ENCODE measurements at places on chromosomes 1 and 21.

- DNase-seq, result no peak
Measured at GRCh38 chr1:48055876-48056764, 58.9 kb upstream of the TRABD2B start.

DNA sequence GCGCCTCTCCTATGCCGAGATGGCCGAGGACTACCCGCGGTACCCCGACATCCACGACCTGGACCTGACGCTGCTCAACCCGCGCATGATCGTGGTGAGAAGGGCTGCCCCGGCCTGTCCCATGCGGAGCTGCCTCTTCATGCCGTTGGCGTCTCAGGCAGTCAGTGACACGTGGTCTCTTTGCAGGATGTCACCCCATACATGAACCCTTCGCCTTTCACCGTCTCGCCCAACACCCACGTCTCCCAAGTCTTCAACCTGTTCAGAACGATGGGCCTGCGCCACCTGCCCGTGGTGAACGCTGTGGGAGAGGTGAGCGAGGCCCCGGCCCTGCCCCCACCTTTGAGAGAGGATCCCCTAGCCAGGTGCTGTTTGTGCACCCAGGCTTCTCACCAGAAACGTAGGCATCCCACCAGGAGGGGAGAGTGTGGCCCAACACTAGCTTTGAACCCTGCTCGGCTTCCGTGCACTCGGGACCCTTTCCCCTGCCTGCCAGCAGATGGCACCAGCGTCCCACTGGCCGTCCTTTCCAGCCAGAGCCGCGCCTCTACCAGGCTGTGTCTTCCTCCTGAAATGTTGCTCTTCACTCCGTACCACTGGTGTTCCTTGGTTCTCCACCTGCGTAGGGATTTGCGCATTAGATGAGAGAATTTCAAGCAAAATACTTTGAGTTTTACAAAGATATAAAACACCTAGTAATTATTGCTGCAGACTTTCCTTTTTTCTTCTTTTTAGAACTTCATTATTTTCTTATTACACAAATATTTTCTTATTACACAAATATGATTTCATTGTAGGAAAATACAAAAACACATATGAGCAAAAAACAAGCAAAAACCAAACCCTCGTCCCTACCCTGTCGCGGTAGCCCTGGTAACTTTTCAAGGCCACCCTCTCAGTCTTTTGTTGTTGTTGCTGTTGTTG lies 9.0 kb downstream of the NPPA start:
- DNase-seq, result peak; percentile 45

DNA sequence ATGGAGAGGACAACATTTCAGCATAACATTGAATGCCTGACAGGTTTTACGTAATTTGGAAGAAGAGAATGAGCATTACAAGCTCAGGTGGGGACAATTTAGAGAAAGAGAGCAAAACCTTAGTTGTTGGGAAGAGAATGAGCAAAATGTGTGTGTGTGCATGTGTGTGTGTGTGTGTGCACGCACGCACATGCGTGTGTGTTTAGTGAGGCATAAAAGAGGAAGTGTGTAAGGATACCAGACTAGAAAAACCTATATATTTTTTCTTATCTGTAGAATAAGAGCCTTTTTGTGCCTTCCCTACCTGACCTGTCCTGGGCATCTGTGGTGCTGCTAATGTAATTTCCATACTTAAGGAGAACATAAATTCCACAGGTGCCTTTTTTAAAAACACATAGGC lies 99.0 kb upstream of the PLXNA2 start:
- no peak for DNase-seq

DNA sequence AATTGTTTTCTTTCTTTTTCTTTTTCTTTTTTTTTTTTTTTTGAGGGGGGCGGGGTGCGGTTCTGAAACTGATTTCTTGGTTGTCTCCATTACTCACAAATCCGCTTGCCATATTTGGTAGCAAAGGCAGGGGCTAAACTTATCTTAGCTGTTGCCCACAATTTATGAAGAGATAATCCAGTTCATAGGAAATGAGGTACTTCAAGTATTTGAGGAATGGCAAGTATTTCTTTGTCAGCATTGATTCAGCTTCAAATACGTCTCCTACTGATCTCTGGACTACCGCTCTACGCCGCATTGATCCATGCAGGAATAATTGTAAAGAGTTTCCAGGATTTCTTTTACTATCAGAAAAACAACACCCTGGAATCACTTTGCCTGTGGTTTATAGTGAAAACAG lies 289.2 kb upstream of the DPYD start:
- DNase-seq, result peak; percentile 90

DNA sequence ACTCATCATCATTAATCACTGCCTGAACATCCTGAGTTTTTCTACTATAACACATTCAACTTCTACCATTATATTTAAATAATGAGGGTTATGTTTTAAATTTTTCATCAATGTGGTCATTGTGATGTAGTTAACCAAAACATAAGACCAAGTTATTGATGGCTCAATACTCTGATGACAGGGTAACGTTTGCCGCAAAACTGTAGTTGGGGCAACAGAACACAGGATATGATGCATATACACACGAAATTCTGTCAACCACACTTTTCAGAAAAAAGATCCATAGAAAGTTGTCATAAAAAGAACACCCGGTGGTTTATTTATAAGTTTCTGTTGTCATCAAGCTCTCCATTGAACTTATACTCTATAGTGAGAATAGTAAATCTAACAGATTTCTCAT lies 121.7 kb upstream of the COL11A1 start:
- DNase-seq, result peak; percentile 44

GRCh38 chr1:216560527-216560926 lies 137.3 kb upstream of the USH2A start:
- no peak for DNase-seq

DNA sequence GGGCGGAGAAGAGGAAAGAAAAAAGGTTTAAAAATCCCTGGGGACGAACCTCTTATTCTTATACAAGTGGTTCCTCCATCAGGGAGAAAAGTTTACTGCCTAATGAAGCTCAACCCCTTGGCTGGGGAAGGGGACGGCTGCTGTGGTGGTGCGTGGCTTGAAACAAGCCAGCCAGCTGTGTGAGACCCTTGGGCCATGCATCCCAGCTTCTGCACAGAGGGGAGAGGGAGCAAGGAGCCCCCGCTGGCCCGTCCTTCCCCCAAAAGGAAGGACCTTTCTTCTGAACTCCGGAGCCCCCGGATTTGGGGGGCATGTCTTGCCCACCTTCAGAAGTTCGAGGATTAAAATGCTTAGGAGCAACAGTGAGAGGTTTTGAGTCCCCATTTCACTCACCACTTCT lies 67.3 kb downstream of the STUM start:
- DNase-seq, result no peak

DNA sequence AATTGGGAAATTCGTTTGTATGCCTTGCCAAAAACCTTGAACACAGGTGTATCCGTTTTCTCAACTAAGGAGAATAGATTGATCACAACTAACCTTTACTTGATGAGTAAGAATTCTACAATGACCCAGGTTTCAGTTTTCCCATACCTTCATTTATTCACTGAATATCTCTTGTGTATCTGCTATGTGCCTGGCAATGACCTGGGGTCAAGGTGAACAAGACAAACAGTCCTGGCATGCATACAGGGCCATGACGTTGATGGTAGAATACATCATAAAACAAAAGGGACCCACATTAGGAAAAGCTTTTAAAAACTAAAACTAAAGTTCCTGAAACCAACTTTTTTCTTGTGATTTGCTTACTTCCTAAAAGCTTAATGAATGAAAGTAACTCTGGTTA lies 32.1 kb upstream of the EXOSC10 start:
- DNase-seq, result no peak

GRCh38 chr21:14454016-14455009 lies 71.4 kb upstream of the HSPA13 start:
- no peak for DNase-seq

DNA sequence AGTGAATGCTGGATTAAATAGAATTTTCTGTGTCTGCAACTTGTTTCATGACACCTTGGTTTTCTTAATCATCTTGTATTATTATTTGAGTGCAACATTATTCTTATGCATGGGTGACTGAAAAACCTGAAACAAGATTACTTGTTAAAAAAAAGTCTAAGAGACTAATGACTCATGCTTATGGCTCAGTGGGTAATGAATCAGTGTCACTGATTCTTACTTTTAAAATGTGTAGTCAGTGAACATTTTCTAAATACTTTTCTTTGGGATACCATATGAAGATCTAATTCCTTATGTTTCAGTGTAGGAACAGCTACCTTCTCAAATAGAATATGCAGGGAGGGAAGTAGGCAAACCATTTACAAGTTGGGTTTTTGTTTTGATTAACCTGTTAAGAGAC lies 65.5 kb downstream of the PRKAA2 start:
- peak; percentile 79 for DNase-seq

DNA sequence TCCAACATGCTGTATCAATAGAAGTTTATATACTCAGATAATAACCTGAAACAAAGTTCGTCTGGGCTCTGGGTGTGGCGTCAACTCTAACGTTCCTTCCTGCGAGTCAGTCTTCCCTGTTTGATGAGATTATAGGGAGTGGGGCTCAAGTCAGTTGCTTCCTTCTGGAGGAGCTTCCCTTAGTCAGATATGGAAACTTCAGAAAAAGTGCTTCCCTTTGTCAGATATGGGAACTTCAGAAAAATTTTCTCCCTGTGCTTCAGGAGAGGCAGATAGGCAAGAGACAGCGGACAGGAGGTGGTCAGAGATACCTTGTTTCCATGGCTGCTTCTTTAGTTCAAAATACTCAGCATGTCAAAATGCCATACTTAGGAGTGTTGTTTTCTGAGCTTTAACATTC lies 51.1 kb upstream of the PRDX6 start:
- DNase-seq, result no peak

- no peak for DNase-seq
Measured at GRCh38 chr1:76129731-76130130, 55.2 kb downstream of the ST6GALNAC3 start.

GRCh38 chr1:3352299-3352951 lies 102.0 kb upstream of the ARHGEF16 start:
- DNase-seq, result peak; percentile 89

DNA sequence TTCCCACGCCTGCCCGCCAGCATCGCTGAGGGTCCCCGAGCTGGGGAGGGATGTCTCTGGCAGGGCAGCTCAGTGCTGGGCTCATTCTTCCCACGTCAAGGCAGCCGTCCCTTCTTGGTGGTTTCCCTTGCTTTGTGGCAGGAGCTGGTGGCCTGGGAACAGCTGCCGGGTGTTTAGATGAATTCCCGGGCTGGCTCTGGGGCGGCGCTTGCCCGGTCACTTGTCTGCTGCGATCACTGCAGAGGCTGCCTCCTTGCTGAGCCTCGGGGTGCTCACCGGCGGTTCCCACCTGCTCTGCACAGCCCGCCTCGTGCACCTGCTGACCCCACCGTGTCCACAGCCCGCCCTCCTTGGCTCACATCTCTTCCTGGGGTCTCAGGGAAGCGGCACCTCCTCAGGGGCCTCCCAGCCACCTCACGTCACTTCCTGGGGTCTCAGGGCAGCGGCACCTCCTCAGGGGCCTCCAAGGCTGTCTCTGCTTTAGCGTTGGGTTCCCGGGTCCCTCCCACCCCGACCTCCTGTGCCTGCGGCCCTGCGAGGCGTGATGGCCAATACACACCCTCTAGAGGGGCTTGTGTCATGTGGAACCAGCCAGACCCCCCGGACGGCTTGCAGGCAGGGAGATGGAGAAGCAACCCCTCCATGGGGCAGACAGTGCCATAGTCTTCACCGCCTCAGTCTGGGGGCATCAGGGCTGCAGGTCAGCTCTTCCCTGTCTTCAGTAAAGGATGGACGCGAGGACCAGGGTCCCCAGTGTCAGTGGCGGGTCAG lies 13.5 kb downstream of the COL18A1 start:
- no peak for DNase-seq

DNA sequence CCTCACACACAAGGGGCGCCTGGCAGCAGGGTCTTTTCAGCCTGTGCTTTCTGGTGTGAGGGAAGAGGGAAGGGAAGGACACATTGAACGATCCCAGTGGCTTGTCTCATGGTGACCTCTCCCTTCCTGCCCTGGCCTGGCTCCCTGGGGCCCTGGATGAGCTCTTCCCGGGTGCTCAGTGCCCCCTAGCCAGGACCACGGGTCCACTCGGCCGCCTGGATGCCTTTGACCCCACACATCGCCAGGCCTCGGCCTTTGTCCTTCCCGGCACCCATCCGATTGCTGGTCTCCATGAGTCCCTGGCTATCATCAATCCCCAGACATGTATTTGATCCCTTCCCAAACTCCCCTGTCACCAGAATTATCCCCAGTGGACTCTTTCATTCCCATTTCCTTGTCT lies 6.0 kb upstream of the TFF3 start:
- no peak for DNase-seq

- no peak for DNase-seq
Measured at GRCh38 chr1:151405187-151405951, 6.0 kb downstream of the PSMB4 start.

DNA sequence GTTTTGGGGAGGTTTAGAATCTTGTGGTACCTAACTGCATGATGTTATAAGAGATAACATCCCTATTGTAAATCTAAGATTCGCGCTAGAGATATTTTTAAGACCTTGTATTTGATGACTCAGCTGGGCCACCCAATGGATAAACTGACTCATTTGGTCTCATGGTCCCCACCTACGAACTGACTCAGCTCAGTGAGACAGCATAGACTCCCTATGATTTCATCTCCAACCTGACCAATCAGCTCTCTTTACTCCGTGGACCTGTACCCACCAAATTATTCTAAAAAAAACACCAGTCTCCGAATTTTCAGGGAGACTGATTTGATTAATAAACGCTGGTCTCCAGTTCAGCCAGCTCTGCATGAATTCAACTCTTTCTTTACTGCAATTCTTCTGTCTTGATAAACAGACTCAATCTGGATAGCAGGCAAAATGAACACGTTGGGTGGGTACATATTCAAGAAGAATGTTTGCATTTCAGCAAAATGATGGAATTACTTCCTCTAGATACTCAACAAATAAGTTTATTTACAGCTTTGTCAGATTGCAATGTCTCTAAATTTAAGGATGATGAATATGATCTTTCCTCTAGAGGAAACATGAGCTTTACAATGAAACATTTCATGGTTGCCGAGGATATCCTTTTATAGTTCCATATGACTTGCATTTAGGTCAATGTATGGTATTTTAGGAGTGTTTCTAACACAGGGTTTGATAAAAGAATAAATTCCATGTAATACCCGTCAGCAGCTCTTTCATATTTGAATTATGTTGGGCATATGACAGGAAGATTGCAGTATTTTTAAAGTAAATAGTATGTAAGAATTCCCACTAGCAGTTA lies 516.6 kb upstream of the RGS18 start:
- DNase-seq, result peak; percentile 67

- no peak for DNase-seq
Measured at GRCh38 chr1:226029568-226030225, 30.6 kb upstream of the SDE2 start.

DNA sequence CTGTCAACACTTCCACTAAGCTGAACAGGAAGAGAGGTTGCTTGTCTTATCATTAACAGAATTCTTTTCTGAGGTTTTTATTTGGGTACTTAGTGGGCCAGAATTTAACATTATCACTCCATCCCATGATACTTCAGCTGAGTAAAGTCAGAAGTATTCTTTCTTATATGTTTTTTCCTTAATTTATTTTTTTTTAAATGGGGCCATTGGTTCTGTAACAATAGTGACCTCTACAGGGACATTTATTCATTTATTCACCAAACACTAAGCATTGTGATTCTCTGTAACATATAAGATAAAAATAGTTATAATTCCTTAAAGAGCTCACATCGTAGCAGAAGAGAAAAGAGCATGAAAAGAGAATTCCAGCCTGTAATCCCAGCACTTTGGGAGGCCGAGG lies 9.8 kb downstream of the GREM2 start:
- DNase-seq, result peak; percentile 43
